ENCODE measurements at places on chromosomes 3 and 15.
A peak's percentile ranks its signal among the peaks of the same experiment; 100 is the strongest.

DNA sequence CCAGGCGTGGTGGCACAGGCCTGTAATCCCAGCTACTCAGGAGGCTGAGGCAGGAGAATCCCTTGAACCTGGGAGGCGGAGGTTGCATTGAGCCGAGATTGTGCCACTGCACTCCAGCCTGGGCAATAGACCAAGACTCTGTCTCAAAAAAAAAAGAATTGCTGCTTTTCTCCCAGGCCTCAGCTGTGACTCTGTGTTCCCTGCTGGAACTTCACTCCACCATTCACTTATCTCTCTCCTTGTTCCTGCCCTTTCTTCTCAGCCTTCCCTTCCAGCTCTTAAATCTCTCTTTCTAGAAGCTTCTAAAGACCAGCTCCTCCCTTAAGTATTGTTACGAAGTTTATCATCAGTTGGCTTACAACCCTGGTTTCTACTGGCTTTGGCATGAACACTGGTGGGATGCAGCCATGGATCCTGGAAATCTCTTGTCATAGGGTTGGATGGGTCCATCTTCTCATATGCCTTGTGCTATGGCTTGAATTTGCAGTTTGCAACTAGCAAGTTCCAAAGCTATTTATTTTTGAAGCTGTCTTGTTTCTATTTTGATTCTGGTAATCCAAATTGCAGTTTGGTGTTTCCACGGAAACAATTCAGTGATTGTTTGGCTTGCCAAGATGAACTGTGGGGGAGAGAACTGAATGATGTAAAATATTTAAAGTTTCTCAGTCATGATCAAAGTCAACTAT, 10.5 kb downstream of the C3orf62 start:
- no peak for DNase-seq

DNA sequence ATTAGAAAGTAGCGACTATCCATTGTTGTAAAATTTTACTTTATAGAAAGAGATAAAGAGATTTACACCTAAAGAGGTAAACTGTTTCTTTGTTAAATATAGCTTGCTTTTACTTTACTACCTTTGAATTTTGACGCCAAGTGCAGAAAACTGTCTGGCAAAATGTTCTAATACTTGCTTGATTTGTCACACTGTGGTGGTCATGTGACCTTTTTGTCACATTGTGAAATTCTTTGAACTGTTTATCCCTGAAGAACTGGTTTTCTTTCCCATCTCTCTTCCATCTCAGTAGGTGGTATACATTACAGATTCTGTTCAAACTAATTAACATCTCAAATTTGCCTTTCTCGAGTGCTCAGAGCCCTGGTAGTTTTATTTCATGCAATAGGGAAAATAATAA, 327.4 kb downstream of the NAALADL2 start:
- no peak for DNase-seq

DNA sequence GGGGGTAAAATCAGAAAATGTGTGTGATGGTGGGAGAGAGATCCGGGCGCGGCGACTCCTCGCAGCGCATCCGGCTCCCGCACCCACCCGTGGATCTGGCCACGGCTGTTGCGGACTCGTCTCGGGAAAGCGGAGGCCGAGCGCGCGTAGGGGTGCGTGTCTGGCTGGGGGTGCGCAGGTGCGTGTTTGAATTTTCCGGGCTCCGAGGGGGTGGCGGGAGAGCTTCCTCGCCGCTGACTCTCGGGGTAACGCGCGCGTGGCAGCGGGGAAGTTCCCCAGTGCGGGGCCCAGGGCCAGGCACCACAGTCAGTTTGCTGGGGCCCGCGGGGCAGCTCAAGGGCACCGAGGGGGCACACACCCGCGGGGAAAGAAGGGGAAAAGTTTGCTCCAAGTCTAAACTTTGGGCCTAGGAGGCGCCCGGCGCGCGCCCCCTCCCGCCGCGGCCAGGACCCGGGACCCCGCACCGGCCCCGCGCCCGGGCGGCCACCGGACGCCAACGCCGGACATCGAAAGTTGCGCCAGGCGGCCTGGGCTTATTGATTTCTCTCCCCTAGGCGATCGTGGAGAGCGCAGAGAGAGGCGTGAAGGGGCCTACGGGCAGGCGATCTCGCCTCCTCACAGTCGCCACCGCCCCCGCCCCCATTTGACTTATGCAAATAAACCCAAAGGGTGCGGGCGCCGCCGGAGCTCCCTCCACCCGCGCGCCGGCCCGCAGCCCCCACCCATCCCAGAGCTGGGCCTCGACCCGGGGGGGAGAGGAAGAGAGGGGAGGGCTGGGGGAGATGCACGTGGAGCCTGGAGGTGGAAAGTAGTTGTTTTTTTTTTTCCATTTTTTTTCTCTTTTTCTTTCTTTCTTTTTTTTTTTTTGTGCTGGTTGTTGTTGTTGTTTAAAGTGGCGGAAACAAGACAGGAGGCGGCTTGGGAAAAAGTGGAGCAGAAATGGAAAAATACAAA, 639 bp downstream of the FOXP1 start:
- DNase-seq: no peak

- DNase-seq: peak; percentile 19
Observed at GRCh38 chr3:191051037-191051436, 148.0 kb upstream of the OSTN start.

DNA sequence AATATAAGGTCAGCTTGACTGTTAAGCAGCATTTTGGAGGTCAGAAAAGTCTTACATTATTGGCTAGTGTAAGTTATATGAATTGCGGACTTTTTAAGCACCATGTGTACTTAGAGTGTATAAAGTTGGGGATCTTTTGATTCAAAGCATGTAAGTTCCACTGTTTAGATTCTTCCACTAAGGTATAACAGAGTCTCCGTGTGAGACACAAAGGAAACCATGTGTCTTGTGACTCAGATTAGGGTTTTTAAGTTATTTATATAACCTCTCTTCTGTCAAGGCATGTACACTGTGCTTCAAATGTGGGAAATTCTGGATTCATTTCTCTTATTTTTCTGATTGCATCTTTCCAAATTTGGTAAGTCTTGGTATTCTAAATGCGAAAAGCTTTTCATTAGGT, 143.5 kb upstream of the SOX2 start:
- DNase-seq: no peak

- no peak for DNase-seq
Observed at GRCh38 chr3:25438791-25439555, 10.9 kb downstream of the RARB start.

- no peak for DNase-seq
Observed at GRCh38 chr3:164222197-164222596, 856.1 kb downstream of the SI start.

GRCh38 chr3:41710646-41711388, 251.1 kb downstream of the ULK4 start:
- DNase-seq: peak; percentile 85

DNA sequence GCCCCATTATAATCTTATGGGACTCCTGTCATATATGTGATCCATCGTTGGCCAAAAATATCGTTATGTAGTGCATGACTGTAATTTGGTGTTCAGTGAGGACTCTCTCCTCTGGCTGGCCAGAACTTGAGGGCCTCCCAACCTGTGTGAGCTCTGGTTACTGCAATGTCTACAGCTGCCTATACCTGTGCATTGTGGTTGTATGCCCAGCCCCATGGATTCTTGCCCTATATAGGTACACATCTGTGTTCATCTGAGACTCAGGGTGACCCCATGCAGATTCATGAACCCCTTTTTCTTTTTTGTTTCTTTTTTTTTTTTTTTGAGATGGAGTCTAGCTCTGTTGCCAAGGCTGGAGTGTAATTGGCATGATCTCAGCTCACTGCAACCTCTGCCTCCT, 32.6 kb upstream of the KLF13 start:
- no peak for DNase-seq

- DNase-seq: peak; percentile 82
Observed at GRCh38 chr15:73982222-73982962, 9.7 kb downstream of the STOML1 start.

GRCh38 chr15:99324082-99324620, 72.9 kb downstream of the LRRC28 start:
- DNase-seq: peak; percentile 94

- peak; percentile 62 for DNase-seq
Observed at GRCh38 chr3:30511524-30512251, 94.7 kb upstream of the TGFBR2 start.

GRCh38 chr3:86923071-86923491, 67.9 kb downstream of the VGLL3 start:
- DNase-seq: no peak

GRCh38 chr3:35322070-35322469, 317.3 kb upstream of the ARPP21 start:
- DNase-seq: no peak

GRCh38 chr3:181457756-181458155, 254.0 kb upstream of the SOX2 start:
- DNase-seq: no peak

- DNase-seq: no peak
Observed at GRCh38 chr15:74220475-74221248, 15.5 kb upstream of the CCDC33 start.

DNA sequence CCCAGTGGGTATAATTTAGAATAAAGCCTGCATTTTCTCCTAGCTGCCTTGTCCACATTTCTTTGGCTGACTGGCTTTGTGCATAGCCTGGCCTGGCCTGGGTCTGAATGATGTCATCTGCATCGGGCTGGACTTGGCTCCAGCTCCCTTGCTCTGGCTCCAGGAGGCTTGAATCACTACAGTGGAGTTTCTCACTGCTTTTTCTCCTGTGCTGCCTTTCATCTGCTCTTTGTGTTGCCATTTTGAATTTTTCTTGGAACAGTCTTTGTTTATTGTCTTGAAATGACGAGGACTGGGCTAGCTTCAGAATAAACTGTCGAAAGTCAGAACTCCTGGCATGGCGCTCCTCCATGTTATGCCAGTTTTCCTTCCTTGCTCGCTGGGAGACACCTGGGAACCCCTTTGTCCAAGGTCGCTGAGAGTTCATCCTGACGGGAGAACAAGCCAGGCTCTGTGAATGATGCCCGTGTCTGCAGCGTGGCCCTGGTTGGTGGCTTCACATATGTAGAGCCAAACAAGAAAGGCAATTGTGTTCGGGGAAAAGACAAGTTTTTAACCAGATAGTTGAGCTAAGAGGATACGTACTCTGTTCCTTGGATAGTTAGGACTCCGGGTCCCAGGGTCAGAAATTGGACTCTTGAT, 258.9 kb downstream of the PDZRN3 start:
- peak; percentile 75 for DNase-seq

DNA sequence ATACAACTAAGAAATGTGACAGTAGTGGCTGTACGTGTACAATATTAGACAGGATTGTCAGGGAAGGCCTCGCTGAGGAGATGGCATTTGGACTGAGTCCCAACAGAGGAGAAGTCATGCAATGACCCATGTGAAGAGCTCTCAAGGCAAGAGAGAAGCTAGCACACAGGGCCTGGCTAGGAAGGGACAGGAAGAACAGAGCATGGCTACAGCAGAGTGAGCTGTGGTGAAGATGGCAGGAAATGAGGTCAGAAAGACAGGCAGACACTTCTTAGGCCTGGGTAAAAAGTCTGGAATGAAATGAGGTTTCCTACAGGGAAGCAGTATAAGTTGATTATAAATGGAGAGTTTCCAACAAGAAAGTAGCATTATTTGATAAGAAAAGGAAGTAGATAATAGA, 33.2 kb upstream of the LEKR1 start:
- DNase-seq: no peak

GRCh38 chr15:68511073-68511991, 67.5 kb upstream of the CORO2B start:
- peak; percentile 76 for DNase-seq

DNA sequence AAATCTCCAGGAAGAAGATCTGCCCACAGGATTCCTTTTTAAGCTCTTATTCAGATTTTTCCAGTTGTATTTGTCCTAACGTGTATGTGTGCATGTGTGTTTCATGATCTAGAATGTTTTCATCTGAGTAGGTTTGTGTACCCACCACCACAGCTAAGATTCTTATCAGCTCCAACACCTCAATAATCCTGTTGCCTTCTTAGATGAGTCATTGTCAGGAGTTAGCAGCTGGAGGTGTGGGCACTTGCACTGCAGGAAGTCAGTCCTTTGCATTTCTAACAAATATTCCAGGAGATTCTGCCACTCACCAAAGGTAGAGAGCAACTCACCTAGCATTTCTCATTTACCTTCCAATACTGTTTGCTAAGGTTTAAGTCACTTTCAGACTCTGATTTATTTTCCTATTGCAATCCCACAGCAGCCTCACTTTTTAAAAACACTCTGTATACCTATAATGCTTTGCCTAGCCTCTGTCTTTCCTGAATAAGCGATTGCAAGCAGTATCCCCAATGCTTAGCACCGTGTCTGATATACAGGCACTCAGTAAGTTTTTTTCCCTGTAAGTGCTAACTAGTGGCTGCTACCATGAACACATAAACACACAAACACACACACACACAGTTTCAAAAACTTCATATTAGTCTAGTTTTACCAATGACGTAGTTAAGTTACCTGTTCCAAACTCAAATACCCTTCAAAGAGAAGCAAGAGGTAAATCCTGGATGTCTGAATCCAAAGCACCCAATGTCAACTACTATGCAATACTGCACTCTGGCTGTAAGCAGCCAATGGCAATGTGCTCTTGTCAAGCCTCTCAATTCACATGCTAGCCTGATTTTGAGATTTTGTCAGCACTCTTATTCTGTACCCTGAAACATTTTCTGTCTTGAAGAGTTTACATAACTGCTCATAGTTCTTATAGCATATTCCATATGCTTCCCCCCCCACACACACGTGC, 713.5 kb upstream of the LMCD1 start:
- no peak for DNase-seq

GRCh38 chr3:100454677-100455076, 37.7 kb upstream of the TMEM45A start:
- DNase-seq: no peak

DNA sequence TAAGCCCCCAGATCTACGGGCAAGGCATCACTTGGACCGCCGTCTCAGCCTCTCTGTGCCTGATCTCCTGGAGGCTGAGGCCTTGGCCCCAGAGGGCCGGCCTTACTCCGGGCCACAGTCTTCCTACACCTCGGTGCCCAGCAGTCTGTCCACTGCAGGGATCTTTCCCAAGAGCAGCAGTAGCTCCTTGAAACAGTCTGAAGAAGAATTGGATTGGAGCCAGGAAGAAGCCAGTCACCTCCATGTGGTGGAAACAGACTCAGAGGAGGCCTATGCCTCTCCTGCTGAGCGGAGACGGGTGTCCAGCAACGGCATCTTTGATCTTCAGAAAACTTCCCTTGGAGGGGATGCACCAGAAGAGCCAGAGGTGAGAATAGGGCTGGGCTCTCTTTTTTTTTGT, 67.0 kb downstream of the MCTP2 start:
- DNase-seq: no peak

DNA sequence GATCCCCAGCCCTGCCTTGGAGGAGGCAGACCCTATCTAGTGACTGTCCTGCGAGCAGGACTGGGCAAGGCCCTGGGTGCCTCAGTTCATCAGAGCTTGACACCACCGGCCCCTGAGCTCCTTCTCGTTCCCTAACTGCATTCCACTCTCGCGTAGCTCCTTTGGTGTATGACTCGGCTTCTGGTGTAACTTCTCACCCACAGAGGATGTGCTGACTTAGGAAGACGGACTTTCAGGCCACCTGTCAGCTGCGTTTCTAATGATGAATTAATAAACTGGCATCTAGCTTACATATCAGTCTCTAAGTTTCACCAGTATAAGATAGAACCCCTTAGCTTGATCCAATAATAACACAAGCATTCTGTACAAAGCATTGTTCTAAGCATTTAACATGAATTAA, 17.5 kb downstream of the ABCF3 start:
- no peak for DNase-seq
